Stimulated activated naive CD4-positive, alpha-beta T cell treated with Interleukin-2 at 50 U/mL for 16 hours (primary cell): ENCODE measurements at places on chromosomes 1 and 21.
A peak's percentile ranks its signal among the peaks of the same experiment; 100 is the strongest.

- no peak for DNase-seq
Measured at GRCh38 chr1:99964806-99965205, 5.0 kb upstream of the SLC35A3 start.

GRCh38 chr1:104780470-104781078 lies 1030.9 kb downstream of the AMY1C start:
- DNase-seq, result no peak

DNA sequence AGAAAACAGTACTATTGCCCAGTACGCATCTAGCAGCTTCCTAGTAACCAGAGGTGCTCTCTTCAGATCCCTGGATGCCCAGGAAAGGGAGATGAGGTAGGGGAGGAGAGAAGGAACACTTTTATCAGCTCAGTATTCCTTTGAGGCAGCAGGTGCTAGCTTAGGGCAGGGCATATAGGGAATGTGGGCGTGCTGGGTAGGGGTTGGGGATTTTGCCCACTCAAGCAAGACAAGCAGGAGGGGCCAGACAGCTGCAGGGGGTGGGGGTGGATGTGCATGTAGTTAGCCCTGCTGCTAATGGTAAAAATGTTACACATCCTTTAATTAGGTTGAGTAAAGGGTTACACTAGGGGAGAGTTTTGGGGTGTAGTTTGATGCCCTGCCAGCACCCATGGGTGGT lies 18.1 kb upstream of the AVPR1B start:
- no peak for DNase-seq

DNA sequence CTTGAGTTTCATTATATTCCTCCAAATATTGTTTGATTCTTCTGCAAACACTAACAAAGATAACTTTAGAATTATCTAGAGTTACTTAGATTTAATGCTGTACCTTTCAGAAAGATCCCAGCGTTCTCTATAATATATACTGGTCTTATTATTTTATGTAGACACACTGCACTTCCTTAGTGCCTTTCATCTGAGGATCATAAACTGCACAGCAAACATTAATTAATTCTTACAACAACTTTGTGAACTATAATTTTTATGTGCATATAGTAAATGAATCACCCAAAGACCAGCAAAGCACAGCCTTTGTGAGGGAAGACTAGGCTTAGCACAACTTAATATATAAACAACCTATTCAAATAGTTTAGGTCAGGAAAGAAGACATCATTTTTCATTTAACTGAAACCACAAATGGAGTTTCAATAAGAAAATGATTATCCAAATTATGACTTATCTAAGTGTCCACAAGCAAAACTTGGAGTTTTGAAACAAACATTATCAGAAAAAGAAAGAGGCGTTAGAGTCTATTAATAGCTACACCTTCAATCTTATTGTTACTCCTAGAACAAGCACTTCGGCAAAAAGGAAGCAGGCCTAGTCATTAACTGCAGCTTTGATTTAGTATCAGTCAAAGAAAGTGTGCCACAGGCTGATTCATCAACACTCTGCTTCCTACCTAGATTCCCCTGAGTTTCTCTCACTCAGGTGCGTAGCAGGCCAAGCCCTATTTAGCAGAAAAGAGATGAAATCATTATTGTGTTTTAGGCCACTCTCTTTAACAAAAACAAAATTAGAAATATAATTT lies 22.5 kb upstream of the RC3H1 start:
- no peak for DNase-seq

DNA sequence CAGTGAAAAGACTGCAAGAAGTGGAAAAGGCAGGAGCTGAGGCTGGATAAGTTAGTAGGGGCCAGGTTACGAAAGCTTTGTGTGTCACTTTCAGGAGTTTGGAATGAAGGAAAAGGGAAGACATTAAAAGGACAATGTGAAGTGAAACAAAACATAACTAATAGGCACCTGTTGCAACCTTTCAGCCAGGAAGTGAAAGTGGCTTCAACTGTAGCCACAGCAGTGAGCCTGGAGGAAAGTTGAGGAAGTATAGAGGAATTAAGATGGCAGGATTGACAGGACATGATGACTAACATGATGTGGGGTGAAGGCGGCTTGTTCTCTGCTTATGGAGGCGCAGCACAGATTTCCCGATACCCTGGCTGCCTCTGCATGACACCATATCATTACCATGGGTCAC lies 68.9 kb downstream of the C4BPA start:
- no peak for DNase-seq

- DNase-seq, result no peak
Measured at GRCh38 chr1:87424541-87424940, 95.9 kb downstream of the LMO4 start.

GRCh38 chr1:20136249-20136648 lies 2.9 kb upstream of the PLA2G2F start:
- DNase-seq, result no peak

GRCh38 chr21:46674430-46675007 lies 39.0 kb downstream of the PRMT2 start:
- DNase-seq, result no peak

GRCh38 chr1:20178634-20179370 lies 7.1 kb upstream of the UBXN10 start:
- no peak for DNase-seq

- no peak for DNase-seq
Measured at GRCh38 chr1:212451416-212452322, 18.9 kb downstream of the NENF start.

- DNase-seq, result no peak
Measured at GRCh38 chr1:84505493-84506001, 639 bp upstream of the SPATA1 start.

DNA sequence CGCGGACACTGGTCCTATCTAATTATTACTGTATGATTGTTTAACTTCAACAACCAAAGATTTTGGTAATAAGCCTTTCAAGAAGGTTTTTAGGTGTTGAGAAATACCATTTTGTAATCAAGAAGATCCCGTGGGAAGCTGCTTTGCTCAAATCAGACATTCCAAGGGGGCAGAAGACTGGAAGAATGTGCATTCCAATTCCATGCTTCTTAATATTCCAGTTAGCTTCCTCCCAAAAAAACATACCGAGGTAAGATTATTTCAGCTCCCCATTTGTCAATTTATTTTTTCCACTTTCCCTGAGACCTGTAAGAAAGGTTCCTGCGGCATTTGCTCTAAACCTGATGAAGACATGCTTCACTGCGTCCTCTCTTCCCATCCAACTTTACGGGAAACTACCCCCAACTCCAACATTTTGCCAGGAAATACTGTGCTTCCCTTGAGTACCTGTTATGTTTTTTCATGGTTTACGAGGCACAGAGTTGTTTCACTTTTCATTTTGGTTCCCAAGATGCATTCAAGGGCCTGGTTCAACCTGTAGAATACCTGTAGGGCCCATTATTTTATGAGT lies 4.1 kb downstream of the CNN3 start:
- no peak for DNase-seq

DNA sequence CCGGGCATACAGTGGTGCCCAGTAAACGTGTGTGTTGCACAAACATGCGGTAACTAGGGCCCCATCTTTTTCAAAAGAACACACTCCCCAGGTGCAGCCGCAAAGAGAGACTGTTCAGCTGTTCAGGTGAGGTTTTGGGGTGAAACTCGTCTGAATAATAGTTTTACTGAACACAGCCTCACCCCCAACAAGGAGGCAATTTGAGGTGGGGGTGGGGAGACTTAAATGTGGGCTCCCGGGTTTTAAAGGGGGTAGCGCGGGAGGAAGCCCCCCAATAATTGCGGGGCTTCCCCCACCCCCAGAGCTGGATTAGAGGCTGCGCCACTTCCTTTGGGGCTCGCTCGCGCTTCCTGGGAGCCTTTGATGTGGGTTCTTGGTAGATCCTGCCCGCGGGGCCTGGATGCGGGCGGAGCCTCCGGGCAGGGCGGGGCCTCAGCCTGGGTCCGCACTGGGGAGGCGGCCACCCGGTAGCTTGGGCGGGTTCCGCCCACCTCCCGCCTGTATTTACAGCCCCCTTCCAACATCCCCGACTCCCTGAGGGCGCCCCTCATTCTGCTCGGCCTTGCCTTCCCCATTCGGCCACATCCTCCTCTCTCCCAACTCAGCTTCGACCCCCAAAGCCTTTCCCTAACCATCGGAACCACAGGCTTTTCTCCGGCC lies 6.4 kb upstream of the EPHA2 start:
- DNase-seq, result peak; percentile 34

GRCh38 chr1:170067253-170067819 lies 7.2 kb downstream of the KIFAP3 start:
- no peak for DNase-seq

DNA sequence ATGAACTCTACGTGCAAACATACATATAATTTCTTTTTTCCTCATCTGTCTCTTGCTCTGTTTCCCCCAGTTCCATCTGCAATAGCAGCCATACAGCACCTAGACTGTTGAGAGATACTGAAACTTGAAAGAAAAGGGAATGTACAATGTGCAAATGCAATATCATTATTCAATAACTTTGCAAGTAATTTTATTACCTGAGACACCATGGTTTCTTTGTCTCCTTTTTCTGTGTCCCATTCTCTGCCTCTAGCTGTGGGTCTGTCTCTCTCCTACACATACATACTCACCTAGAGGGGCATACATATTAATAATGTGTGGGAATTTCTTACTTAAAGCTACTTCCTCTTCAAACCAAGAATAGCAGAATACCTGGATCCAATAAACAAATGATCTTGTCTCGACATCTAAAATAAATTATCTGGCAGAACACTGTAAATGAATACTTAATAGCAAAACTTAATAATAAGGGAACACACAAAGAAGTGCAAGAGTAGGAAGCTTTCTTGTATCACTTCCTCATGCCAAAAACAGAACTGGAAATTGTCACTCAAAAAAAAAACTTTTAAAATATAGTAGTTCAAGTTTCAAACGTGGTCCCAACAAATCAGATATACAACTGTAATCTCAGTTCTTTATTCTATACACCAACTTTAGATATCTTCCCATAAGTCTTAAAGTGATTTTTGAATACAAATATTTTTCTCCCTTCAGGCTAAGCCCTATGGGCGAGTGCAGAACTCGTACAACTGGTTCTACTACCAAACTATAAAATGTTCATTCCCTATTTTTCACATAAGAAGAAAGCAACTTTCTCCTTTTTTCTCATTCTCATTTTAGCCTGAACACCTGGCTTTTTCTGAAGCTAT lies 194.6 kb downstream of the NRIP1 start:
- DNase-seq, result no peak

DNA sequence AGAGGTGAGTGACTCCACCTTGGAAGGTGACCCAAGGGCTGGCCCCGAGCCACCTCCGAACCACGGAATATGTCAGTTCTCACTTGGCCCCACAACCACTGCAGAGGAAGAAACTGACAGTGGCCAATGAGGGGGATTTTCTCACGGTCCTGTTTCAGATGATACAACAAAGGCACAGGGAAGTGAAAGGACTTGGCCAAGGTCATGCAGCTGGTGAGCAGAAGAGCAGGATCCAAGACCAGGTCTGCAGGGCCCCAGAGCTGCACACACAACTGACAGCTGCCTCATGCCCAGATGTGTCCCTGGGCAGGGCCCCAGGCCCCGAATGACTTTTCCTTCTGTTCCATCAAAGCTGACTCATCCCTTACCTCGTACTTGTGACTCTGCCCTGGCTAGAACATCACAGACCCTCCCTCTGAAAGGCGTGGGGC lies 25.8 kb upstream of the EVA1B start:
- no peak for DNase-seq

- no peak for DNase-seq
Measured at GRCh38 chr1:191993549-191993948, 164.7 kb upstream of the RGS18 start.
